Fibroblast of skin of right biceps (primary cell): ENCODE measurements at places on chromosomes 2 and 18.

- no peak for DNase-seq
Observed at GRCh38 chr2:223618172-223619035, 16.2 kb upstream of the SCG2 start.

DNA sequence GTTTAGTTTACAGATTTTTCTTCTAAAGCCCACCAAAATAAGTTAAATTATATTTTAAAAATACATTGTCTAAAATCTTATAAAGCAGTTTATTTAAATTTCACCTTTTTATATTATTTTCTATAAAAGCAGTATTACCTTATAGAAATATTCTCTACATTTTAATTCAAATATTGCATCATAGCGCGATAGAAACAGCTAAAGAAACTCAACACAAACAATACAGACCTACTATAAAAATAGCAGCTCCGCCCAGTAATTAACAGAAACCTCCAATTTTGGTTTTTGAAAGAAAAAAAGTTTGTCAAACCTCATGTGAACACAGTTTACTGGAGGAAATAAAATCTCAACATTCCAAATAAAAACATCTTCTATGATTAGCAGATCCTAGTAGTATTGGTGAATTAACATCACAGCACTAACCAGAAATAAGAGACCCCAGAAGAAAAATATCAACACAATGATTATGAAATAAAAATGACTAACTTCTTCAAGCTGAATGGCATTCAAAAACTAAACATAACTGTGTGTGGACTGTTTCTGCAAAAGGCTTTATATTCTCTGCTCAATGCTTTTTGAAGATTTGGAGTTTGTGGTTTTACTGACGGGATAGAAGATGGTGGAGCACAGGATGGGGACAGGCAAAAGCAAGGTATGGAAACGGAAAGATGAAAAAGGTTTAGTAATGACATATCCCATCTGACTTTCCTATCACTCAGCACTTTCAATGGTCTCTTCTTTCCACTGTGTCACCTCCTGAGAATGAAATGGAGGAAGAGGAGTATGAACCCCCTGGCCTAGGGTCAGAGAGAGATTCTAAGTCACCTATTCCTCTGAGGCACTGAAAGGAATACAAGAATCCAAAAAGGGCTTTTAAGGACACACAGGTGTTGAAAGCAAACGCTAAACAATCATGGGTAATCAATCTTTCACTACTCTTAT lies 17.5 kb downstream of the MAP4K3 start:
- DNase-seq, result peak; percentile 52

- DNase-seq, result peak; percentile 71
Observed at GRCh38 chr2:100731535-100731981, 88.4 kb upstream of the NPAS2 start.

DNA sequence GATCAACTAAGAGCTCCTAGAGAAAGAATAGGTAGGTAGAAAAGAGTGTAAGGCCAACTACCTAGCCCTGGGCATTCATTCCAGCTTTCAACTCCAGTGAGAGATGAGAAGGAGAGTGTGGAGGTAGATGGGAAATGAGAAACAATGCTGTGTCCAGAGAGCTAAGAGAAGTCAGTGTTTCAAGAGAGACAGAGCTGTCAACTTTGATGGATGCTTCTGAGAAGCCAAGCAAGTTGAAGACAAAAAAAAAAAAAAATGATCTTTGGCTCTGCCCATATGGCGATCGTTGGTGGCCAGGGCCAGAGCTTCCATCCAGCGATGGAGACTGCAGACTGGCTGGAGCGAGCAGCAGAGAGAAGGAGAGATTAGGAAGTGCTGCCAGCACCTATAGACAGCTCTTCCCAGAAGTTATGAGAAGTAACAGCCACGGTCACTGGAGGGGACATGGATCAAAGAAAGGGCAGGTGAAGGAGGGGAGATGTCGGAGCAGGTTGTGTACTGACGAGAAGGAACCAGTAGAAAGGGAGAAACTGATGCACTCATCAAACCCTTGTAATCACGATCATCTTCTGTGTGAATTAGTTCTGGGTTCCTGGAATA lies 112.4 kb upstream of the PPP1CB start:
- DNase-seq, result no peak

GRCh38 chr2:172208791-172209325 lies 106.2 kb upstream of the DLX2 start:
- DNase-seq, result peak; percentile 64

- DNase-seq, result no peak
Observed at GRCh38 chr2:128306931-128307460, 11.7 kb downstream of the HS6ST1 start.

DNA sequence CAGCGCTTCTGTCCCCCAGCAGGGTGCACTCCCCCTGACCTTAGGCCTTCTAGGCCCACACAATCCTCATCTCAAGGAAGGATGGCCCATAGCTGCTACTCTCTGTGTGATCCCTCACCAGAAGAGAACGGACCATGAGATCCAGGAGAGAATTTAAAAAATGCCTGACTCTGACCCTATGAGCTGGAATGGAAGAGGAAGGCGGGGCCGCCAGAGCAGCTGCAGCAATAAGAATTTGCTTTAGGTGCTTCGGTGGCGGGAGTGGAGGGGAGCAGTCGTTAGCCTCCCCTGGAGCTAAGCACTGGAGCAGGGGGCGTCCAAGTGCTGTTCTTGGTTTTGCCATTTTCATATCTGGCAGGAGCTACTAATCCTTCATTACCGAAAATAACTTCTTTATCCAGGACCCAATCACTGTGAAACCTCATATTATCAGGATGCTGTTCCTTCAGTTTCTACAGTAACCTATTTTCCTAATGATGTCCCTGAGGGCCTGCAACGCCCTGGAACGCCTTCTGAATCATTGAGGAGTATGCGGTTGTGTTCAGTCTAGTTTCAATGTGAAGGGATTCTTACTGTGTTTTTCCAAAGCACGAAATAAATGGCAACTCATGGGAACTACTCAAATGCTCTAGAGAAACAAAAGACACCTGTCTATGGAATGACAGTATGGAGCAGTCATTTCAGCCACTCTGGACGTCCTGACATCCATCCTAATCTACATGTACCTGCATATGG lies 105.1 kb upstream of the SIX2 start:
- no peak for DNase-seq

GRCh38 chr2:46064396-46064795 lies 232.8 kb upstream of the EPAS1 start:
- DNase-seq, result no peak

- DNase-seq, result peak; percentile 37
Observed at GRCh38 chr2:109582928-109583895, 30.6 kb downstream of the SEPTIN10 start.

DNA sequence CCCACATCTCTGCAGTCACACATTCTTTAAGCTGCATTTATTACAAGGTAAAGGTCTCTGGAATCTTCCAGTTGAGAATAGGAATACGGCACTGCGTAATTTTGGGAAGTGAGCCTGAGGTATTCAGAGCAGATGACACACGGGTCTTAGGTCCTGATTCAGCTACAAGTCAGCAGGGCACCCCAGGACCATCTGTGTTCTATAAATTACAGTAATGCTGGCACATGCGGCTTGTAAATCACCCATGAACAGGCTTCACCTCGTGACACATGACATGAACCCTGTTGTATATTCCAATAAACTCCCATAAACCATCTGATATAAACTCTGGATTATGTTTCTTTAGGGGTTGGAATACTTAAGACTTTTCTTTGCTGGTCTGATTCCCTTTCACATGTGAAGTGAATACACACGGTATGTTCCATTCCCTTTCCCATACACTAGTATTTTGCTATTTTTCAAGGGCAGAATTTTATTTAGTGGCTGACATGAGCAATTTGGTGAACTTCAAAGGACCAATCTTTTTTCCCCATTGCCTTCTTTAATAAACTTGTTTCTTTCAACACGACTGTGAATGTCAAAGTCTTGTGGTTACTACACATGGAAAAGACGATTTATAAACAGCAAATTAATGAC lies 298.6 kb downstream of the MEIS1 start:
- peak; percentile 27 for DNase-seq

DNA sequence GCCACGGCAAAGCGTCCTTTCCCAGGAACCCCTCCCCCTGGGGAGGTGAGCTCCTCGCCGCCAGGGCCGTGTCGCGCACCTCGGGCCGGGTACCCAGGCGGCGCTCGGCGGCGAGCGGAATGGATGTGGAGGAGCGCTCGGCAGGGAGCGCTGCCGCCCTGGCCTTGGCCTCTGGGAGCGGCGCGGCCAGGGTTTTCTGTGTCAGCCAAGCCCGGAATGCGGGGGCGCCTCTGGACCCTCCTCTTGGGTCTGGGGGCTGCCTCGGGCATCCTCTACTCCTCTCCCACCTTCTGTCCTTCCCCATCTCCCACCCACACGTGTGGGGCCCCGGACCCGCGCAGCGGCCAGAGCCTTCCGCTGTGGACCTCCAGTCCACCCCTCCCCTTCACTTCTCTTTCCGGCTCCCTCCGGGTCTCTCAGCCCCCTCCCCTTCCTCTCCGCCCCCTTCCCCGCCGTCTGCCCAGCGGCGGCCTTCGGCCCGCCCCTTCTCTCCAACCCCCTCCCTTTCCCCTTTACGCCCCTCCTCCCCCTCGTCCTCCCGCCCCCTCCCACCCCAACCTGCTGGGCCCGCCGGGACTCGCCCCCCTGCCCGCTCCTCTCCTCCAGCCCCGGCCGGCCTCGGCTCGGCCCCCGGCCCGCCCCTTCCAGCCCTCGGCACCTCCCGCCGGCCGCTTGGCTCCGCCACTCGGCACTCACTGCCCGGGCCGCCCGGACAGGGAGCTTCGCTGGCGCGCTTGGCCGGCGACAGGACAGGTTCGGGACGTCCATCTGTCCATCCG lies at the start of gene MERTK:
TSS of gene MERTK (plus strand) at position 684 of the 779 bp plus-strand sequence. CDS start 129 bp downstream, outside the sequence.
- DNase-seq, result peak; percentile 38

DNA sequence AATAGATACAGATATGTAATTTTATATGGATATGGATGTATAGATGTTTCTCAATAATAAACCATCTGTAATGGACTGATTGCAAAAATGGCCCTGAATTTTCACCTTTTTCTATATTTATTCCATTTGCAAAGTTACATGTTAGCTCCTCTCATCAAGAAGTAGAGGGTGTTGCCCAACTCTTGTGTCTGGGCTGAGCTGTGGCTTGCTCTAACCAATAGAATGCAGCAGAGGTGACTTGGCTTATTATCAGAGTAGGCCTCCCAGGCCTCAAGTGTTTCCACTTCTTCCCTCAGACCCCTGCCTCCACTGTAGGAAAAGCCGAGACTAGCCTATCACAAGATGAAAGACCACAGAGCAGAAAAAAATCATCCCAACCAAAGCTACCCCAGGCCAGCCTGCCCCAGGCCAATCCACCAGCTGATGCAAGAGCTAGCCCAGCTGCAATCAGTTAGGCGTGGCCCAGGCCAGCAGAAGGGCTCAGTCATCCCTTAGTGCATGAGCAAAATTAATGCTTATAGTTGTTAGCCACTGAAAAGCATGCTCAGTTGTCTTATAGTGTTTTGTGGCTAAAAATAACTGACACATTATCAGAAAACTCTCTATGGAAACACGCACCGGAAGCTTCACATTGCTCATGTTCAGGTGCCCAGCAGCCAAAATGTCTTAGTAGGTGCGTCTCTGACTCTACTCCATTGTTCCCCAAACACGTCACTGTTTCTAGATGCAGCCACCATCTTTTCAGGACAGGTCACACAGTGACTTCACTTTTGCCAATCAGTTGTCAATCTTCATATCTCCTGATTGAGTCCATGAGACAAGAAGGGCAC lies 464.0 kb downstream of the FBXO15 start:
- DNase-seq, result peak; percentile 27

DNA sequence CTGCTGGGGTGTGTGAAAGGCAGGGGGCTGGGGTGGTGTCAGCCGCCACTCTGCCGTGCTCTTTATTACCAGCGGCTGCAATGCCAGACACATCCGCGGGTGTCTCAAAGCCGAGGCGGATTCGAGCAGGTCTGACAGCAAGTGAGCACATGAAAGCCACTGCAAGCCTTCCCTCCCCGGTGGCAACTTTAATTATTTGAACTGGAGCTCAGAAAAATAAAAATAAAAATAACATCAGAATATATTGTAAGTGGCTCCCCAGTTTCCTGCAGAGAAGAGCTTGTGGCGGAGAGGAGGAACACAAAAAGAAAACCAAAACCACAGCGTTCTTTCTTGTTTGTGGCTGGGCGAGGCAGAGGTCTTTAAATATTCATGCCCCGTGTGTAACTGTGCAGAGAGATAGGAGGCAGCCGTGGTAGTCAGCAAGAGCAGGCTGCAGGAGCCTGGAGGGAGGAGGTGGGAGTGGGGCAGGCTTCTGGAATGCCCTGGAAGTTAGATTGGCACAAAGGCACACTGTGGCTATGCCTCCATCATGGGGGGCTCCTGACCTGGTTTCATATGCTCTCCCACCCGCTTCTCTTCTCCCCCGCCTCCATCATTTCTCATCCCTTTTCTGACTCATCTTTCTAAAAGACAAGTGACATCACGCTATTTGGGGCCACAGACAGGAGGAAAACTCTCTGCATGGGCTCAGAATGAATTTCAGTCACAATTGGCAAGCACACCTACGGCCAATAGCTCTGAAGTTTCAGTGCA lies 199.8 kb downstream of the CLIP4 start:
- DNase-seq, result peak; percentile 58

DNA sequence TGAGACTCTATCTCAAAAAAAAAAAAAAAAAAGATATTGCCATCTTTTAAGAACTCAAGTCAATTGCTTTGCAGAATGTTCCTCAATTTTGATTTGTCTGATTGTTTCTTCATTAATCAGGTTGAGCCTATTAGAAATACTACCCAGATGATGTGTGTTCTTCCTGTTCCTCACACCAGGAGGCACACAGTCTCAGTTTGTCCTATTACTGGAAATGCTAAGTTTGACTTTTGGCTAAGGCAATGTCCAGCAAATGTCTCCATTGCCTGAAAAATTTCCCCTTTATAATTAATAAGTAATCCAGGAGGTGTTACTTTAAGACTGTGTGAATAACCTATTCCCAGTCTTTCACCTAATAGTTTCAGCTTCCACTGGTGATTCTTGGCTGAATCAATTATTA lies 28.4 kb downstream of the BOLA3 start:
- DNase-seq, result no peak

DNA sequence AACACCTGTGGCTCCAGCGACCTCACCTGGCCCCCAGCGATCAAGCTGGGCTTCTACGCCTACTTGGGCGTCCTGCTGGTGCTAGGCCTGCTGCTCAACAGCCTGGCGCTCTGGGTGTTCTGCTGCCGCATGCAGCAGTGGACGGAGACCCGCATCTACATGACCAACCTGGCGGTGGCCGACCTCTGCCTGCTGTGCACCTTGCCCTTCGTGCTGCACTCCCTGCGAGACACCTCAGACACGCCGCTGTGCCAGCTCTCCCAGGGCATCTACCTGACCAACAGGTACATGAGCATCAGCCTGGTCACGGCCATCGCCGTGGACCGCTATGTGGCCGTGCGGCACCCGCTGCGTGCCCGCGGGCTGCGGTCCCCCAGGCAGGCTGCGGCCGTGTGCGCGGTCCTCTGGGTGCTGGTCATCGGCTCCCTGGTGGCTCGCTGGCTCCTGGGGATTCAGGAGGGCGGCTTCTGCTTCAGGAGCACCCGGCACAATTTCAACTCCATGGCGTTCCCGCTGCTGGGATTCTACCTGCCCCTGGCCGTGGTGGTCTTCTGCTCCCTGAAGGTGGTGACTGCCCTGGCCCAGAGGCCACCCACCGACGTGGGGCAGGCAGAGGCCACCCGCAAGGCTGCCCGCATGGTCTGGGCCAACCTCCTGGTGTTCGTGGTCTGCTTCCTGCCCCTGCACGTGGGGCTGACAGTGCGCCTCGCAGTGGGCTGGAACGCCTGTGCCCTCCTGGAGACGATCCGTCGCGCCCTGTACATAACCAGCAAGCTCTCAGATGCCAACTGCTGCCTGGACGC lies 4.9 kb downstream of the GPR35 start:
- DNase-seq, result no peak
